Stimulated activated naive CD4-positive, alpha-beta T cell (primary cell): ENCODE measurements at places on chromosomes 2 and 18.

DNA sequence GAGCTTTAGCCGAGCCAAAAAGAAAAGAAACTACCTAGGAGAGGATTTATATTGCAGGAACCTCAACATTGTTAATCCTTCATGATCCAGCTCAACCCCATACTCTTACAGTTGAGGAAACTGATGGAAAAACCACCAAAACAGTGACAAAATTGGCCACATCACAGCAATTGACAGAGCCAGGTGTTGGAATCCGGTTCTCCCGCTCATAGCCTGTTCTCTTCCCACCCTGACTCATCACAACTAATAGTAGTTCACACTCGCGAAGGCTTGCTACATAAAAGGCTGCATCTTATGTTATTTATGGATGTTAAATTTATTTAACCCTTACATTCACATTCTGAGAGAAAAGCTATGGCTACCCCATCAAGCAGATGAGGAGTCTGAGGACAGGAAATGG, 33.7 kb downstream of the SLC9A4 start:
- no peak for DNase-seq

DNA sequence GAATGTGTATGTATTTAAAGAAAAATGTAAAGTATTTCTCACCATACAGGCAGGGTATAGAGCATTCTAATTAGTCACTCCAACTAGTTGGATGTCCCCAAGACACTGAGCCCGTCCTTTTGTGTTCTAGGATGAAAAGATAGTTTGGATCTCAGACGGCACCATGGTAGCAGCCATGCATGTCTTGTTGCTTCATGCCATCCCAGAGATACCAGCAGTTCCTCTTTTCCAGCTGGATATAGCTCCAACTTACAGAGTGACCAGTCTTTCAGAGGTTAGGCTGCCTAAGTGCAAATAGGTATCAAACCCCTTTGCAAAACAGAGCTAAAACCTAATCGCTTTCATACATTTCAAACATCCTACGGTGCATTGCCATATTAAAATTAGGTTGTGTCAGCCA, 275.3 kb downstream of the MTX2 start:
- DNase-seq, result no peak

GRCh38 chr18:49663899-49664890, 102.3 kb downstream of the LIPG start:
- DNase-seq, result no peak

- no peak for DNase-seq
Observed at GRCh38 chr2:231680992-231681852, 27.1 kb upstream of the PTMA start.

- peak; percentile 73 for DNase-seq
Observed at GRCh38 chr2:207528980-207529329, 807 bp upstream of the CREB1 start.

GRCh38 chr18:75215663-75216062, 5.1 kb downstream of the TSHZ1 start:
- DNase-seq, result no peak

DNA sequence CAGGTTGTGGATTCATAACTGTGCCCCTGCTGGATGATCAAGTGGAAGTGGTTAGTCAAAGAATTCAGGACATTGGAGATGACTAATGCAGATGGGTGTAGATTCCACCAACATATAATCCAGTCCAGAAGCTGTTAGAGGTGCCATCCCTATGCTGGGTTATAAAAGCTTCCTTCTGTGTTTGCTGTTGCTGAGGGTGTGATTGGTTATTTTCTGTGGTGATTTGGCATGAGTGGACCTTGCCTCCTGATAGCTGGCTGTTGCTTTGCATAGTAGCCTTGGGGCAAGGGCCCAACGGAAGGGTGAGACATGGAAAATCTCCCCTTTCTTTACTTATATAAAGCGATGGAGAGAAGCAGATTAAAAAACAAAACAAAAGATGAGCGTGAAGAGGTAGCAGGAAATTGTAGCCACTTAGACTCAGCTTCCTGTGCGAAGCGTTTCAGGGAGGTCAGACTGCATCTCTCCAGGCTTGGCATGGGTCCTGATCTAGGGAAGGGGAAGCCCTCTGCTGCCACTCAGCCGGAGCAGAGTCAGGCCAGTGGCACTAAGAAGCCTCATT, 190.4 kb downstream of the FMNL2 start:
- DNase-seq, result no peak

- no peak for DNase-seq
Observed at GRCh38 chr2:45890819-45891218, 239.3 kb downstream of the PRKCE start.

DNA sequence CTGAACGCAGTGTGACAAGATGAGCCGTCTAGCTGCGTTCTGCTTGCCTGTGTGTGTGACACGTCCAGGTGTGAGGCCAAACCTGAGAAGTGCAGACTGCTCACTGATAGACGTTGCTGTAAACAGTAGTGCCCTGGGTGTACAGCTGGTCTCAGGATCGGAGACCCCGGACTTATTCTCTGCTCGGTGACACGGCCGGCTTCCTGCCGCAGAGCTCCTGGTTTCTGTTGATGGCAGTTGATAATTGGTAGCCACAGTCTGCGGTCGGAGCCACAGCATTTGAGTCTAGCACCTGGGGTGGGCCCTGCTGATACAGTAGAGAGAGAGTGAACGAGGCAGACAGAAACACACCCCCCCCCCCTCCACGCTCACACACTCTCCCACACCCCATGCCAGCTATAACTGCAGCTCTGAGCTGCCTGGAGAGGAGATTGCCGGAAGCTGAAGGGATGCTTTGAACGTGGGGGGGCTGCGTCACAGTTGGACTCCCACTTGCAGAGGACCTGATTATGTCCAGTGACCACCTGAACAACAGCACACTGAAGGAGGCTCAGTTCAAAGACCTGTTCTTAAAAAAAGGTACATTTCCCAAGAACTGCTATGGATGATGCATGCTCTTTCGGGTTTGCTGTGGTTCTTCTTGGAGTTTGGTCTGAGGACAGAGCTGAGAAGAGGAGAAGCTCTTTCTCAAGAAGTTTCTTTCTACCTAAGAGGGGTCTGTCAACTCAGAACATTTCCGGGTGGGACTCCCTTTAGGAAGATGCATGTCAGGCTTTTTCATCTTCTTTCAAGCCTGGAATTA, 114.0 kb downstream of the FAM210A start:
- DNase-seq, result peak; percentile 37

GRCh38 chr2:162732946-162733698, 105.4 kb downstream of the KCNH7 start:
- no peak for DNase-seq

- DNase-seq, result peak; percentile 43
Observed at GRCh38 chr2:25286025-25286400, 55.7 kb downstream of the DNMT3A start.

DNA sequence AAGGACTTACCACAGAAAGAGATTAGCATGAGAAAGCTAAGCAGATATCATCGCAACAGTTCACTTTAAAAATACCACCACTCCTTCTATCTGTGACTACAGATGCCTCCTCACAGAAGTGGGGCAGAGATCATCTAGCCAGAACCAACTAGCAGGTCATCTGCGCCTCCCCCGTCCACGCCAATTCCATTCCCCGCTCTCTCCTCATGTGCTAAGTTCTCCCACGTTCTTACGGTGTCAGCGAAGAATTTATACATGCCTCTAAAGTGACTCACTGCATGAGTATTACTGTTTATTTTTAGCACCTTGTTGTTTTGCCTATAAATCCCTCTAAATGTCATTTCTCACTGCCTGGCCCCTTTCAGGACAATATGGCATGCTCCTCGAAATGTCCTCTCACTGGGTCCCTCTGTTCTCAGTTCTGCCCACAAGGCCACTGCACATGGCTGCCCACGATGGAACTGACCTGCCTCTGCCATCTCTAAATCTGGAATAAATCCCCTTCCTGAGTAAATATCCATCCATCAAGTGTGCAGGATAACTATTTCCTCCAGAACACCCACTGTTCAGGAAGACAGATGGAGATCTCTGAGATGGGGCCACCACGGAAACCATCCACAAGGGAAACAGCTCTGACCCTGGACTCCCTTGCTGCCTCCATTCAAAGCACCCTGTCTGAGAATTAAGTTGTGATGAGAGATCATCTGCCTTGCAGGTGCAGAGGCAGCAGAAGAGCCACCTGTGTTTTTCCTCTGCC, 137.7 kb downstream of the IRS1 start:
- DNase-seq, result no peak

- DNase-seq, result no peak
Observed at GRCh38 chr2:217049956-217050355, 190.1 kb upstream of the TNP1 start.

- DNase-seq, result no peak
Observed at GRCh38 chr2:59182249-59182648, 941.1 kb upstream of the FANCL start.

- no peak for DNase-seq
Observed at GRCh38 chr2:40773291-40773690, 321.4 kb upstream of the SLC8A1 start.

- DNase-seq, result no peak
Observed at GRCh38 chr2:144439993-144440392, 79.9 kb downstream of the ZEB2 start.

GRCh38 chr2:6956566-6956965, 39.4 kb downstream of the RNF144A start:
- DNase-seq, result no peak

GRCh38 chr2:121419081-121419699, 111.5 kb upstream of the RNU4ATAC start:
- DNase-seq, result no peak

DNA sequence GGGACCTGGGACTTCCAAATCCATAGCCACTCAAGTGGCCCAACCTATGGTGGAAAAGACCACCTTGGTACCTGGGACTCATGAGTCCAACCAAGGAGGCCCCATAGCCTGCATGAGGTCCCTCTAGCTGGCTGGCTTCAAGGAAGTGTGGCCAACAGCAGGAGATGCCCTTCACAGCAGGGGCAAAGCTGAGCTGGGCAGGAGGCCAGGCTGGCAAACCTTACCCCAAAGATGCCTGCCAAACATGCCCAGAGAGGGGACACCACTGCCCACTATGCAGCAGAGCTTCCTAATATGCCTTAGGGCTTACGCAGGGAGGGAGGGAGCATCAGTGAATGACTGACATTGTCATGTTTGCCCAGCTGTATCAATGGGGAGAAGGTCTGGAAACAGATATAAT, 188.0 kb upstream of the GLI2 start:
- no peak for DNase-seq

DNA sequence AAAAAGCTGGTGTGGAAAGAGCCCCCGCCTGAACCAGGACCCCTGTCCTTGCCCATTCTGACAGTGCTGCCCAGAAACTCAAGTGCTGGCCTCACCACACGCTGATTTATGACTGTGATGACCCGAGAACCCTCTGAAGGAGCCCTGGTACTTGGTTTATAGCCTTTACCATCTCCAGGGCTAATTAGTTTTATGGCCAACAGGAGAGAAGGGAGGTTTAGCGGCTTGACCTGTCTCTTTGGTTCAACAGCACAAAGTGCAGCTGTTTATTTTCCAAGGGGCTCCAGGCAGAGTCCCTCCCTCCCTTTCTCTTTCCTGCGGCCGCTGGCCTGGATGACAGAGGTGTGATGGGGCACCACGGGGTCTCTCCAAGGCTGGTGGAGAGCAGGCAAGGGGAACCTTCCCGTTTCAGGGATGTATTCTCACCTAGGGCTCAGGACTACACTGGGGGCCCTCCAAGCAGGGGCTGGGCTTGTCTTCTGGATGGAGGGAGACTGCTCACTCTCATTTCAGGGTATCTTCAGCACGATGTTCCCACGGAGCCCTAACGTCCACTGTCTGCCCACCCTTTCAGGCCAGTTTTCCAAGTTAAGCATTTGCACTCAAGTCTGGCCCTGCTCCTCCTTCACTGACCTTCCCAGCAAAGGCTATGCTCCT, 174.2 kb upstream of the GLI2 start:
- DNase-seq, result no peak

DNA sequence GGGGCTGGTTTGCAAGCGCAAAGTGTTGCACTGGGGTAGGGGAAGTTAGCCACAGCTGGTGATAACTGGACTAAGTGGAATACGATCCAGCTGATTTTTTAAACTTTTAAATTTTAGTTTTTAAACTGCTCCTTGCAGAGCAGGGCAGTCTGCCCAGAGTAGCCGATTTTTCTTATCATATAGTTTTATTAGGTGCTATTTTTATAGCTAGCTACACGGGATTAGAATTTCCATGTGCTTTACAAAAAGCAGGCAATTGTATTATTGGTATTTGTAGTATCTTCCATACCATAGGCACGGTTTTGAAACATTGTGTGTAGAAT, 9.6 kb downstream of the CPLX4 start:
- DNase-seq, result no peak

DNA sequence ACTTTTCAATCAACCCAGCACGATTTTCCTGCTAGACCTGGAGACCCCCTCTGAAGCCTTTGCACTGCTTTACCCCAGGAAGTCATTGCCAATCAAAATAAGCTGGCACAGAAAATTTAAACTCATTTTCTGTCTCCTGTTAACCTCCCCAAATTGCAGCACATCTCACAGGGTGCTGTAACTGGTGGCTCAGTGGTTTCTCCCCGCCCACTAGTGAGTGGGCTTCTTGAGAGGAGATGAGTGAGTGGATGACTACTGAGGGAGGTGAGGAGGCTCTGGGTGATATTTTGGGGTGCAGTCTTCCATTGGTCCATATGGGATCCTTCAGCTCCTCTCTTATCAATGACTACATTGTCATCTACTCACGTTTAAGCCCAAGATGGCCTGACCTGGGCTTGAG, 239.8 kb upstream of the HS6ST1 start:
- DNase-seq, result no peak

GRCh38 chr2:51387235-51387634, 355.3 kb upstream of the NRXN1 start:
- no peak for DNase-seq

DNA sequence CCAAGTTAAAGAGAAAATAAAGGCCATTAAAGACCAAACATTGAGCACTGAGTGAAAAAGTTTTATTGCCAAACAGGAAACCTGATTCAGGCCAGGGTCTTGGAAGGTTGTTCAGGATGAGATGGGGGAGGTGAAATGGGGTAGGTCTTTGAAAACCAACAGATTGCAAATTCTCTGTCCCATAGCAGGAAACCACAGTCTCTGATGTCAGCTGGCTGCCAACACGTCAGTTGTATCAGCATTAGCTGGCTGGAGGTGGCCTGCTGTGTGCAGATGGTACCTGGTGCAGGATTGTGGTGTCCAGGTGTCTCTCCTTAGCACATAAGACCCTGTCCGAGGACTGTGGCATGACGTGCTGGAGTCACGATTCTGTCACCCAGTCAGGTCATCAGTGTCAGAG, 106.3 kb downstream of the MSH2 start:
- DNase-seq, result no peak

GRCh38 chr2:113812204-113812603, 55.8 kb upstream of the SLC35F5 start:
- no peak for DNase-seq

- no peak for DNase-seq
Observed at GRCh38 chr2:133444465-133444864, 123.8 kb downstream of the NCKAP5 start.

- peak; percentile 11 for DNase-seq
Observed at GRCh38 chr2:72993147-72993932, 76.0 kb downstream of the EMX1 start.

DNA sequence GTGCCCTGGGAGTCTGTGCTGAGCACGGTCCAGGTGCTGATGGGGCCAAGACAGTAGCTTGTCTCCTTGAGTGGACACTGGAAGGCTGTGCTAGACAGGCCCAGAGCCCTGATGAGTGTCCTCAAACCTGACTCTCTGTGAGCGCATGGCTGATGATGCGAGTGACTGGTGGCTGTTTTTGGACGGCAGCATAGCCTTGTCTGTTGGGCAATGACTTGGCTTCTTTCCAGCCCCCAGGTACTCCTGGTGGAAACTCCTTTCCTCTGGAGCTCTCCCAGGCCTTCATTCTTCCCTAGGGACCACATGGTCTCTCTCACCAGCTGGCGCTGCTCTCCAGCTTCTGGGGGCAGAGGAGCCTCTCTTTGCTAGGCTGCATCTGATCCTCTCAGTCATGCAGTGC, 207.6 kb upstream of the SMIM21 start:
- no peak for DNase-seq
